CD4-positive, alpha-beta T cell treated with Interleukin-15 for 1 hour (primary cell): ENCODE measurements at places on chromosomes 11 and 22.

GRCh38 chr11:78203184-78203583 is 14.5 kb downstream of the USP35 start:
- peak; percentile 78 for DNase-seq

- DNase-seq: peak; percentile 91
Measured at GRCh38 chr11:113314389-113315301, at the start of gene TTC12. Gene TTC12, plus strand, starts transcription at chr11:113314583. Its CDS starts 1,675 bp downstream, at chr11:113316258.

DNA sequence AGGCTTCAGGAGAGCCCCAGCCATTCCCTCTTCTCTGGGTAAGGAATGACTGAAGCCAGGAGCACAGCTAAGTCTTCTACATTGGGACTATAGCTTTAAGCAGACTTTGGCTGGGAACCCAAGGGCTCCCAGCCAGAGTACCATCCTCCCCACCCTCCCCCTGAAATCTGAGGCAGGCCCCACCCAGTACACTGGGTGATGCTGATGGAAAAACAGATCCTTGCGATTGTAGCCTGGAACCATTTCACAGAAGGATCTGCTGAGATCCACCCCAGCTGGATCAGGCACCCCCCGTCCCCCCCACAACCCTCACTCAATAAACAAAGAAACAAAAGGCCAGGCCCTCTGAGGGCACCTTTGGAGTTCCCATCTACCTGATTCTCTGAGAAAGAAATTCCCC is 39.8 kb downstream of the IL18BP start:
- no peak for DNase-seq

- DNase-seq: no peak
Measured at GRCh38 chr11:86663291-86663690, 9.1 kb downstream of the ME3 start.

- DNase-seq: peak; percentile 73
Measured at GRCh38 chr11:2526808-2527381, 82.1 kb downstream of the KCNQ1 start.
